GM12892 (cell line): ENCODE measurements at places on chromosomes 13 and 19.

DNA sequence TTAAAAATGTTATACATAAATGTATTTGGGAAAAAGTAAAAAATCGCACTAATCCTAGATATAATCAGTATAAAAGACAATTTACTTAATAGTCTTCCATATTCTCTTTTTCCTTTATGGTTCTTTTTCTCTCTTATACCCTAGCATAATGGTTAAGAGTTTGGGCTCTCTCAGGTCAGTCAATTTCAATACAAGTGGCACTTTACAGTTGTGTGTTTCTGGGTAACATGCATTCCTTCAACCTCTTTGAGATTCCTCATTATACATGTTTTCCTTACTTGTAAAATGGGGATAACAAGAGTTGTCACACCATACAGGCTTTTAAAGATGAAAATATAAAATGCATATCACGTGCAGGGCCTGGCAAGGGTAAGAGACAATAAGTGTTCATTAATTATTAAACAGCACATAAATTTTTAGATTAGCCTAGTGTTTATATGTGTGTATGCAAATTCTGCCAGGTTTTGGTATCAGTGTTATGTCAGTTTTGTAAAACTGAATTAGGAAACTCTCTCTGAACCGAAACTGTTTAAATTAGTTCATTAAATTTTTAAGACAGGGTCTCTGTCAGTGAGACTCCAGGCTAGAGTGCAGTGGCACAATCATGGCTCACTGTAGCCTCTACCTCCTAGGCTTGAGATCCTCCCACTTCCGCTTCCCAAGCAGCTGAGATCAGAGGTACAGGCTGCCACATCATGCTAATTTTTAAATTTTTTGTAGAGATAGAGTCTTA, 49.8 kb downstream of the ELF1 start:
- DNase-seq: no peak

DNA sequence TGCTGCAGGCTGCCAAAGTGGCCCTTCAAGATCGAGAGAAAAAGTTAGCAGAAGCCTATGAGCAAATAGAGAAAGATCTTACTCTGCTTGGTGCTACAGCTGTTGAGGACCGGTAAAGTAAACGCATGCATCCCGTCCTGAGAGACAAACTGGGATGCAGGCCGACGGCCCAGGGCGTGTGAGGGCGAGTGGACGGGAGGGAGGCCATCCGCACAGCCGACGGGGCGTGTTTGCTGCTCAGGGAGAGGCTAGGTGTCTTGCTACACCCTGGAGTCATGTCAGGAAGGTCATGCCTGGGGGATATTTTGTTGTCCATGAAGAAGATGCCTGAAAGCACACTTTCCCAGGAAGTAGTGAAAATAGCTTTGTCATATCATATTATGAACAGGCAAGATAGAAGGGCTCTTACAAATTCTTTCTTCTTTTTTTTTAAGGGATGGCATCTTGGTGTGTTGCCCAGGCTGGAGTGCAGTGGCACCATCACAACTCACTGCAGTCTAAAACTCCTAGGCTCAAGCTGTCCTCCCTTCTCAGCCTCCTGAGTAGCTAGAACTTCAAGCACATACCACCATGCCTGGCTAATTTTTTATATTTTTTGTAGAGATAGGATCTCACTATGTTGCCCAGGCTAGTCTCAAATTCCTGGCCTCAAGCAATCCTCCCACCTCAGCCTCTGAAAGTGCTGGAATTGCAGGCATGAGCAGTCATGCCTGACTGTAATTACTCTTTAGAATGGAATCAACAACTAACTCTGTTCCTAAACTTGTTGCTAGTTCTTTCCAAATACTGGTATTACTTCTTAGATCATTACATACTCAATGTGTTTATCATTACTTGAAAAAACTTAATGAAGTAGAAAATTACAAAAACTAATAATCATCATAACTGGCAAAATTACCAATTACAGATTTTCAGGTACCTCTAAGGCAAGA, 117.6 kb upstream of the MCF2L start:
- no peak for DNase-seq

GRCh38 chr13:105920370-105920769, 615.1 kb downstream of the EFNB2 start:
- DNase-seq: no peak

DNA sequence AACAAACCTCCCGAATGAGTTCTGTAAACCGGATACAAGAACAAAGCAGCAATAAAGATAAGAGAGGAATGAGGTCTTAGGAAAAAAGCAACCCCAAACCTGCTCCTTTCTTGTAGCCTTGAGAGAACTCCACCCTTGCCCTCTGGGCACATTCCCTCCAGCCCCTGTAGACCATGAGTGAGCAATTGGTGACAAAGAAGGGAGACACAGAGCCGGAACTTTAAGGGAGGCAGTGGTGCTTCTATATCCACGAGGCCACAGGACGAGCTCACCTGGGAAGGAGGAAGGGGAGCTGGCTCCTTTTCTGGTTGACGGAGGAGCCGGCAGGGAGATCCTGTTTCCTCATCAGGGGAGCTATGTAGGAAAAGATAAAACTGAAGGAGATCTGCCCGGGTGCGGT, 13.0 kb downstream of the BRME1 start:
- no peak for DNase-seq

- no peak for DNase-seq
Measured at GRCh38 chr13:48346583-48346982, 43.0 kb downstream of the RB1 start.

GRCh38 chr19:2511570-2511969, 35.6 kb downstream of the GADD45B start:
- no peak for DNase-seq
